ENCODE measurements at places on chromosomes 13 and 19. TPM values are rescaled to one million over a fixed set of nuclear protein-coding genes. Genes with fewer than 3 reads are reported as not detected.

The SH2D3A gene
- total RNA-seq: 0.55 TPM

The IL17D gene
- 2.2 TPM for total RNA-seq

The MAP1S gene
- total RNA-seq: 71.1 TPM

The KLK10 gene
- not detected for total RNA-seq

The MUC16 gene
- total RNA-seq: 0.90 TPM

The CCDC194 gene
- 0.87 TPM for total RNA-seq

The NUP58 gene
- total RNA-seq: 45.1 TPM

The CGB2 gene
- not detected for total RNA-seq

The AMER2 gene
- total RNA-seq: 0.03 TPM

The SIRT2 gene
- total RNA-seq: 60.2 TPM

The ZSCAN4 gene
- not detected for total RNA-seq

The ZNF497 gene
- total RNA-seq: 0.19 TPM

The ATP4A gene
- not detected for total RNA-seq

The WDR88 gene
- not detected for total RNA-seq

The RYR1 gene
- total RNA-seq: 4.8 TPM

The FXYD1 gene
- total RNA-seq: 47.3 TPM

The ANGPTL8 gene
- 4.5 TPM for total RNA-seq

The ZNF823 gene
- 6.8 TPM for total RNA-seq

The DNAAF3 gene
- 0.48 TPM for total RNA-seq

The CIC gene
- 57.9 TPM for total RNA-seq

The ZNF528 gene
- total RNA-seq: 11.0 TPM

The SIGLEC12 gene
- 1.9 TPM for total RNA-seq

The KLK12 gene
- not detected for total RNA-seq

The HSD17B14 gene
- total RNA-seq: 9.4 TPM

The GPR180 gene
- 15.7 TPM for total RNA-seq

The GZMM gene
- total RNA-seq: 0.74 TPM

The CKAP2 gene
- total RNA-seq: 8.3 TPM

The SPACA7 gene
- total RNA-seq: not detected

The SYCN gene
- not detected for total RNA-seq

The ENOX1 gene
- total RNA-seq: 8.2 TPM

The VAV1 gene
- total RNA-seq: 16.4 TPM

The TMEM147 gene
- 86.8 TPM for total RNA-seq

The ZNF8 gene
- 5.1 TPM for total RNA-seq

The CAPN12 gene
- 1.3 TPM for total RNA-seq

The ZNF154 gene
- total RNA-seq: 4.8 TPM

The CARD8 gene
- 57.6 TPM for total RNA-seq

The PEG3 gene
- total RNA-seq: 13.2 TPM

The ZNF730 gene
- 0.22 TPM for total RNA-seq

The LIG1 gene
- 4.7 TPM for total RNA-seq

The KLF12 gene
- total RNA-seq: 4.8 TPM

The NLRP5 gene
- not detected for total RNA-seq

The CATSPERD gene
- total RNA-seq: not detected

The CEACAM5 gene
- total RNA-seq: 0.35 TPM

The KIR3DL2 gene
- not detected for total RNA-seq

The PSG6 gene
- not detected for total RNA-seq

The SLITRK6 gene
- not detected for total RNA-seq
